ENCODE measurements at places on chromosomes 16 and 17. TPM values are rescaled to one million over a fixed set of nuclear protein-coding genes. Genes with fewer than 3 reads are reported as not detected.

CDRT15 gene
- not detected for polyA plus RNA-seq

OR1A1 gene
- not detected for polyA plus RNA-seq

MEIOB gene
- polyA plus RNA-seq: 0.03 TPM

SLC38A8 gene
- polyA plus RNA-seq: 0.37 TPM

CYGB gene
- 77.6 TPM for polyA plus RNA-seq

SYCE1L gene
- polyA plus RNA-seq: 1.2 TPM

HAS3 gene
- polyA plus RNA-seq: 1.1 TPM

SMIM5 gene
- polyA plus RNA-seq: 1.5 TPM

SKAP1 gene
- polyA plus RNA-seq: 1.4 TPM

QRICH2 gene
- polyA plus RNA-seq: 2.2 TPM

CSH1 gene
- not detected for polyA plus RNA-seq

RGS11 gene
- 26.4 TPM for polyA plus RNA-seq

NPIPA3 gene
- 2.6 TPM for polyA plus RNA-seq

ST6GALNAC2 gene
- polyA plus RNA-seq: 6.4 TPM

CHAD gene
- not detected for polyA plus RNA-seq

FAM83G gene
- 0.90 TPM for polyA plus RNA-seq

ITGAX gene
- 22.4 TPM for polyA plus RNA-seq

GRN gene
- polyA plus RNA-seq: 104 TPM

SLC35G6 gene
- not detected for polyA plus RNA-seq

CD300A gene
- 3.0 TPM for polyA plus RNA-seq

GGT6 gene
- polyA plus RNA-seq: not detected

CDR2L gene
- polyA plus RNA-seq: 1.9 TPM

RUNDC3A gene
- polyA plus RNA-seq: 0.25 TPM

MYH2 gene
- not detected for polyA plus RNA-seq

RNU2-1 gene
- not detected for polyA plus RNA-seq

RAMP2 gene
- polyA plus RNA-seq: 178 TPM

ANKRD40 gene
- polyA plus RNA-seq: 37.9 TPM

WNT3 gene
- polyA plus RNA-seq: 0.71 TPM

SDR42E1 gene
- 2.6 TPM for polyA plus RNA-seq

FBXL19 gene
- polyA plus RNA-seq: 5.3 TPM

TNFRSF13B gene
- polyA plus RNA-seq: not detected

Data from adipose tissue (tissue), 3 donors.